CD14-positive monocyte (primary cell): ENCODE measurements at places on chromosomes 5 and 9.

DNA sequence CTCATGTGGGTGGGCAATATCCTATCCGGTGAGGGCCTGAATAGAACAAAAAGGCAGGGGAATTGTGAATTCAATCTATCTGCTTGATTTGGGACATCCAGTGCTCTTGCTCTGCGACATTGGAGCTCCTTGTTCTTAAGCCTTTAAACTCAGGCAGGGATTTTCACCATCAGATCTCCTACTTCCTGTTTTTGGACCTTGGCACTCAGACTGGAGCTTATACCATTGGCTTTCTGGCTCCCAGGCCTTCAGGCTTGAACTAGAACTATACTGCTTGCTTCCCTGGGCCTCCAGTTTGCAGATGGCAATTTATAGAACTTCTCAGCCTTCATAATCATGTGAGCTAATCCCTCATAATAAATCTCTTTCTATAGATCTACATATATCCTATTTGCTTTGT lies 134.3 kb upstream of the CLINT1 start:
- DNase-seq, result no peak

DNA sequence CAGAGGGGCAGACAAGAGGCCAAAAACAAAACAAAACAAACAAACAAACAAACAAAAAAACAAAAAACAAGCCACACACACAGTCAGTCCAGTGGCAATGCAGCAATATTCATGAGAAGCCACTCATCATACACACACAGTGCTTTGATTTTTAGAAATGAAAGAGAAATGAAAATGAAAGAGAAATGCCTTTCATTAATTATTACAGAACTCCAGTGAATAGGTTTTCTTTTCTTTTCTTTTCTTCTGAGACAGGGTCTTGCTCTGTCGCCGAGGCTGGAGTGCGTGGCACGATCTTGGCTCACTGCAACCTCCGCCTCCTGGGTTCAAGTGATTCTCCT lies 36.9 kb downstream of the SPRY4 start:
- DNase-seq, result no peak

- DNase-seq, result no peak
Measured at GRCh38 chr5:178548746-178549145, 41.4 kb downstream of the COL23A1 start.

DNA sequence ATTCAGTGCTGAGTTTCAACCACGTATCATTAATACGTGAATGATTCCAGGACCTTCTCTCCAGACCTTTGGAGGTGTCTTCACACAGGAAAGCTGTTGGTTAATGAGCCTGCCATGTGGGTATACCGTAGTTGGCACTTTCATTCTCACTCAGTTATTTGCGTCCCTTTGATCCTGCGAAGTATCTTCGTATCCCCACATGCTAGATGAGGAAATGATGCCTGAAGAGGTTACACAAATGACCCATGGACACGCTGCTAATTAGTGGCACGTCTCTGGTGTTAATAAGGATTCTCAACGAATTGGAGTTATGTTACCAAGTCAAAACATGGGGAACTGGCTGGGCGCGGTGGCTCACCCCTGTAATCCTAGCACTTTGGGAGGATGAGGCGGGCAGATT lies 65.7 kb upstream of the GNE start:
- DNase-seq, result no peak
